ENCODE measurements at places on chromosomes 4 and X. TPM values are rescaled to one million over a fixed set of nuclear protein-coding genes. Genes with fewer than 3 reads are reported as not detected.

GRCh38 chr4:41943506-41943905 is 8.3 kb downstream of the TMEM33 start:
- no peak for DNase-seq

DNA sequence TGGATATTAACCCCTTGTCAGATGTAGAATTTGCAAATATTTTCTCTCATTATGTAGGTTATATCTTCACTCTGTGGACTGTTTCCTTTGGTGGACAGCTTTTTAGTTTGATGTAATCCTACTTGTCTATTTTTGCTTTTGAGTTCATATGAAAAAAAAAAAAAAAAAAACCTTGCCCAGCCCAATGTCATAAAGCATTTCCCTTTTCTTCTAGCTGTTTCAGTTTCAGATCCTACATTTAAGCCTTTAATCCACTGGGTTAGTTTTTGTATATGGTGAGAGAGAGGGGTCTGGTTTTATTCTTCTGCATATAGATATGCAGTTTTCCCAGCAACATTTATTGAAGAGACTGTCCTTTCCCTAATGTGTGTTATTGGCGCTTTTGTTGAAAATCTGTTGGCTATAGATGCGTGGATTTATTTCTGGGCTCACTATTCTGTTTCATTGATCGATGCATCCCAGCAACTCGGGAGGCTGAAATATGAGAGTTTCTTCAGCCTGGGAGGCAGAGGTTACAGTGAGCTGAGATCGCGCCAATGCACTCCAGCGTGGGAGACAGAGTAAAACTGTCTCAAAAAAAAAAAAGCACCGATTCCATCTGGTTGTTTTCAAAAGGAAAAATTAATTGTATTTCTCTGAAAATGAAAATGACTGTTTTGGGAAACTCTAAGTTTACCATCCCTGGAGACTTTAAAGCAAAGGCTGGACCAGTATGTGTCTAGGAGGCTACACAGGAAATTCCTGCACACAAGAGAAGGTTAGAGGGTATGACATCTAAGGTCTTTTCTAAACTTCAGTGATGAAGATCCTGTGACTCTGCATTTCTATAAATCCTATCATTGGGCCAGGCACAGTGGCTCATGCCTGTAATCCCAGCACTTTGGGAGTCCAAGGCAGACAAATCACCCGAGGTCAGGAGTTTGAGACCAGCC is 35.6 kb downstream of the STEEP1 start:
- DNase-seq, result no peak

- DNase-seq, result no peak
Observed at GRCh38 chr4:111483375-111484169, 661.7 kb upstream of the FAM241A start.

- DNase-seq, result no peak
Observed at GRCh38 chr4:145830699-145831098, 107.9 kb downstream of the ZNF827 start.

GRCh38 chrX:153685156-153685536 is 2.6 kb upstream of the SLC6A8 start:
- DNase-seq, result no peak

F8A3 gene
- 2.7 TPM for total RNA-seq

DNA sequence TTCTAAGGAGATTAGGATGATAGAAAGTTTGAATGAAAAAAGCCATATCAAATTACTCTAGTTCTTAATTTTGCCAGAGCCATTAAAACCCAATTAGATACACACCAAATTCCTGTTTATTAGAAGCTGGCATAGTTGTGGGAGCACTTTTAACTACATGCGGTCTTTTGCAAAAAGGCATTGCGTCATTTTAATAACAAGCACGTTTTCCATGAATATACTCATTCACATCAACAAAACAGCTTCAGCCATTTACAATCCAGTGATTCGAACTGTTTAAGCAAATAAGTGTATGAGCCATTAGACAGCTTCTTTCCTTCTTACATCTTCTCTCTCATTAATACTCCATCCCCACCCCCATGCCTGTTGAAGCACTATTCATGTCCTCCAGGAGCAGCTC is 109.5 kb upstream of the EOLA2 start:
- no peak for DNase-seq

- no peak for DNase-seq
Observed at GRCh38 chr4:80434238-80434637, 98.7 kb downstream of the CFAP299 start.

GRCh38 chrX:49829016-49829415 is at the start of gene PAGE4:
PAGE4 (plus strand) TSS chrX:49829303; CDS start chrX:49830429, 1,126 bp downstream.
- no peak for DNase-seq

GRCh38 chr4:140250989-140251552 is 97.1 kb upstream of the MAML3 start:
- DNase-seq, result no peak

BCOR gene
- total RNA-seq, result 49.7 TPM

MXRA5 gene
- 131 TPM for total RNA-seq

DNA sequence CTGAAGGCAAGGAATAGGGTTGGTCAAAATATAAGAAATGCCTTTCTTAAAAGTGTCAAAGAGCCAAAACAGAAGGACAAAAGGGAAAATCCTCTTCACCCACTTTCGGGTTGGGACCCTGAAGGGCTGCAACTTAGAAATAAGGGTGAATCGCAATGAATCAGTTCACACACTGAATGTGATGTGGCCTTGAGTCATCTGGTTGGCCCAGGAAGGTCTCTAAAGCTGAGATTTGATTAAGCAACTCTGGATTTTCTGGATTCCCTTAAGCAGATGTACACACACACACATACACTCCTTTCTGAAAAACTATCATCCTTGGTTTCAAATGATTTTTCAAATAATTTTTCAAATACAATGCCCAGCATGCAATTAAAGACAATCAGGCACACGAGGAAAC is 13.1 kb downstream of the TAB3 start:
- DNase-seq, result no peak

DNA sequence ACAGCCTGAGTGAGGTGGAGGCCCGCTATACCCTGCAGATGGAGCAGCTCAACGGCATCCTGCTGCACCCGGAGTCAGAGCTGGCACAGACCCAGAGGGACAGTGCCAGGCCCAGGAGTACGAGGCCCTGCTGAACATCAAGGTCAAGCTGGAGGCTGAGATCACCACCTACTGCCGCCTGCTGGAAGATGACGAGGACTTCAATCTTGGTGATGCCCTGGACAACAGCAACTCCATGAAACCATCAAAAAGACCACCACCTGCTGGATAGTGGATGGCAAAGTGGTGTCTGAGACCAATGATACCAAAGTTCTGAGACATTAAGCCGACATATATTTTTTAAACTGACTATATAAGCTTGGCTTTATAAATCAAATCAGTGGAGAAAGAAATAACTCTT is 73.3 kb upstream of the HHIP start:
- DNase-seq, result no peak

GAGE12J gene
- total RNA-seq, result not detected

DNA sequence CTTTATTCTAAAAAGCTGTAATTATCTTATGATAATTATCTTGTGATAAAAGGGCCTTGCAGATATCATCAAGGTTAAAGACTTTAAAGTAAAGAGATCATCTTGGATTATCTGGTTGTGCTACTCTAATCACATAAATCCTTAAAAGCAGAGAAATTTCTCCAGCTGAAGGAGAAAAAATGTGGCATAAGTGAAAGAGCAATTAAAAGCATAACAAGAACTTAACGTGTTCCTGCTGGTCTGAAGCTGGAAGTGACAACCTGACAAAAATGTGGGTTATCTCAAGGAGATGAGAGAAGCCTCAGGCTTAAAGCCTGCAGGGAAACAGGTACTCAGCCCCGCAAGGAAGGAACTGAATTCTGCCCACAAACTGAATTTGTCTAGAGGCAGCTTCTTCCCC is 449.1 kb upstream of the NDST4 start:
- DNase-seq, result no peak

- DNase-seq, result no peak
Observed at GRCh38 chrX:435536-436122, 48.9 kb upstream of the PPP2R3B start.

FOXR2 gene
- not detected for total RNA-seq

FAM53A gene
- total RNA-seq, result 10.5 TPM

- no peak for DNase-seq
Observed at GRCh38 chr4:149785696-149786431, 29.8 kb downstream of the IQCM start.

Measured in mesothelial cell of epicardium (in vitro differentiated cells).